Stimulated activated CD8-positive, alpha-beta memory T cell treated with anti-CD3 and anti-CD28 coated beads, Interleukin-4, amount 100 ng/mL, for 1 hour (primary cell): ENCODE measurements at places on chromosomes 1 and 21.

GRCh38 chr1:14112613-14113012 is 412.6 kb downstream of the PRDM2 start:
- DNase-seq, result no peak

- no peak for DNase-seq
Observed at GRCh38 chr1:28395181-28395580, 25.6 kb downstream of the PHACTR4 start.

DNA sequence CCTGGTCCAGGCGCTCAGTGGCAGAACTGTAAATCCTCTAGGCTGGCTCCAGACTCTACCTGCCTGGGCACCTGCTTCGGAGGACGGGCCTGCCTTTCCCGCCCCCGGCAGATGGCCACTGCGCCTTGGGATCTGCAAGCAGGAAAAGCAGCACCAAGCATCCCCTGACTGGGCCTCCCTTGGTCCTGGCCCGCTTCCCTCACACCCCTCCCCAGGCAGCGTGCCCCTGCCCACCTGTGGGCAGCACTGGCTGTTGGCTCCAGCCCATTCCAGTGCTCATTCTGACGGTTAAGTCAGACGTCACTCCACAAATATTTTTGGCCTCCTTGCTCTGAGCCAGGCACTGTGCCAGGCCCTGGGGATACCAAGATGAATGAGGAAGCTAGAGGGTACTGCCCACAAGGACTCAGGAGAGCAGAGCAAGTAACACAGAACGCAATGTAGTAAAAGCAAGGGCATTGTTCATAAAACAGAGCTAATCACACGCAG is 22.0 kb upstream of the BLACAT1 start:
- DNase-seq, result no peak

GRCh38 chr1:23013657-23014056 is 2.0 kb downstream of the TEX46 start:
- DNase-seq, result no peak

- no peak for DNase-seq
Observed at GRCh38 chr1:182175361-182175931, 113.9 kb upstream of the ZNF648 start.

GRCh38 chr1:92951141-92951582 is 10.1 kb downstream of the DIPK1A start:
- no peak for DNase-seq

- DNase-seq, result no peak
Observed at GRCh38 chr1:108017698-108018097, 52.7 kb upstream of the VAV3 start.

DNA sequence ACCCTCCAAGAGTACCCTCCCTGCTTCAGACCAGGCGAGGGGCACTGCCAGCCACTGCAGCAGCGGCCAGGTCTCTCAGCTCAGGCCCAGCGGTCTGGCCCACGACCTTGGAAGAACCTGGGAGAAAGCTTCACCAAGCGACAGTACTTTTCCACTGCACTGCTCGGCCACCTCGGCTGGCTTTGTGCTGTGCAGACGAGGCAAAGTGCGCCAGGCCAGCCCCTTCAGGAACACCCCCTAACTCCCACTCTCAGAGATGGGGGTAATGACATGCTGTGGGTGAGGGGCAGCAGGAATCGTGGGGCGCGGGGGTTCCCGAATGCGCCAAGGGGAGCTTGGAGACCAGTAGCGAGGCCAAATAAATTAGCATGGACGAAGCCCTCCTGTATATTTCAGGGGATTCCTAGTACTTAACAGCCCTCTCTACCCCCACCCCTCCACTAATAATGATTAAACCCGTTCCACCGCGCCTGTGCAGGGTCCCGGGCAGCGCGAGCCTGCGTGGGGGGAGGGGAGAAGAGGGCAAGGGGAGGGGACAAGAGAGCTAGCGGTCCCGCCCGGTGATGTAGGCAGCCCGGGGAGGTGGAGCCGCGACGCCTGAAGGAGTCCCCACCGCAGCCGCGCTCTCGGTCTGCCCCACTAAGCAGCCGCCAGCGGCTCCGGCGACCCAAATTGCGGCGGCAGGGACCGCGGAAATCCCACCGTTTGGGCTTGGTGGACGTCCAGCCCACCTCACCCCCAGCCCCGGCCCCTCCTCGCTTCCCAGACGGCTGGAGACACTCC is at the start of gene FAM43B:
FAM43B (plus strand) TSS at position 629 of the 783 bp plus-strand sequence. CDS start 401 bp downstream, outside the sequence.
- no peak for DNase-seq

- no peak for DNase-seq
Observed at GRCh38 chr1:221727146-221728036, 14.5 kb downstream of the DUSP10 start.

GRCh38 chr1:147673406-147673805 is 3.1 kb upstream of the ACP6 start:
- no peak for DNase-seq

DNA sequence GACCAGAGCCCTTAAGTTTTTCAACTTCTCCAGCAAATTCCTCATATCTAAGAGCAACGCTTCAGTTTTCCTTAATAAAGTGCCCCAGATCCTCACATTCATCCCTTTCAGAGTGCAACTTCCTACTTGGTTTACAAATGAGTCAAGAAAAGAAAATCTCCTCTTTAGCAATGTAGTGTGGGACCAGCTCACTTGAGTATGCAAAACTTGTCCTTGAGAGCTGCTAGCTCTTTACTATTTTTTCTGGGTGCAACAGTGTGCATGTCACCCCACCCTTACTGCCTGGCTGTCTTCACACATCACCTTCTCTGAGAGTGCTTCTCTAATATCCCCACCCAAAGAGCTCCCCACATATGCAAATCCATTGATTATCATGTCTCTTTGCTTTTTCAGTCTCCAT is 203.1 kb upstream of the CAMK1G start:
- no peak for DNase-seq

- no peak for DNase-seq
Observed at GRCh38 chr1:101344745-101345144, 107.9 kb downstream of the S1PR1 start.

- DNase-seq, result no peak
Observed at GRCh38 chr1:163744301-163744887, 422.6 kb downstream of the NUF2 start.

GRCh38 chr1:164910671-164911070 is 351.7 kb downstream of the PBX1 start:
- DNase-seq, result no peak

DNA sequence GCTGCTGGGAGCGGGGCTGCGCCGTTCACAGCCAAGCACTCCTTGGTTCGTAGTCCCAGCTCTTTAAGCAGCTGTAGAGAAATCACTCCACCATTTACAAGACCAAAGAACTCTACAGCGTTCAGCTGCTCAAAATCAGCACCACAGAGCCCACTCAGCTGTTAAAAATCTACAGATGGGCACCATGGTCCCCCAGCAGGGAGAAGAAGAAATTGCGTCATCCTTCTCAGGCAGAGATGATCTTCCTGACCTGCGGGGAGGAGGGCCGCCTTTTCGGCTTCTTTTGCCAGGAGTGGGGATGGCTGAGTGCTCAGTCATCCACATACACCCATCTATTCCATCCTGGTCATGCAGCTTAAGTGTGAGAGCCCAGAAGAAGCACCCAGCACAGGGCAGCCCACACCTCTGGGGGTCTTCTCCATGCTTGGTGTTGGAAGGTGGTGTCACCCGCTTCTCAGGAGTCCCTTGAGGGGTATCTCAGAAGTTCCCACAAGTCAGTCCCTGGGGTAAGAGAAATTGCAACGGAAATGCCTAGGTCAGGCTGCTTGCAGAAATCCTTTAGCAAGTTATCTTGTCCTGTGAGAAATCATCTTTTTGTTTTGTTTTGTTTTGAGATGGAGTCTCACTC is 163.8 kb downstream of the NPHP4 start:
- no peak for DNase-seq

GRCh38 chr1:56284928-56285327 is 294.4 kb downstream of the PLPP3 start:
- no peak for DNase-seq

GRCh38 chr1:234633246-234634003 is 23.4 kb upstream of the IRF2BP2 start:
- no peak for DNase-seq

DNA sequence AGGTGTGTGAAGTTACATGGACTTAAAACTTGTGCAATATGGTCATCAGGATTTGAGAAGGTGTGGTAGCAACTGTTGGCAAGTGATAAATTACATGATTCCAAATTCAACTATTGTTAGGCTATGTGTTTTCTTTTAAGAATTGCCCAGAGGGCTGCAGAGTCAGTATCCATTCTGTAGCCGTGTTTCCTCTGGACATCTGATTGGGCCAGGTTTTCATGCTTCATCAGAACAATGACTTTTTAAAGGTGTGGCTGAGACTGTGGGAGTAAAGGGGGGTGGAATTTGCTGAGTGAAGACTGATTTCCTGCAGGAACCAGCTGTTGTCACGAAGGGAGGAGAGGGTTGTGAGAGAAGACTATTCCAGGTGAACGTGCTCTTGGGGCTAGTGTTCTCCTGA is 1.7 kb upstream of the HRNR start:
- no peak for DNase-seq

GRCh38 chr1:218080863-218081262 is 204.2 kb upstream of the RRP15 start:
- no peak for DNase-seq

GRCh38 chr1:226737819-226738420 is 1.2 kb downstream of the ITPKB start:
- DNase-seq, result no peak

- no peak for DNase-seq
Observed at GRCh38 chr1:243507672-243508302, 251.9 kb downstream of the SDCCAG8 start.

- DNase-seq, result no peak
Observed at GRCh38 chr1:97680894-97681293, 239.9 kb downstream of the DPYD start.

DNA sequence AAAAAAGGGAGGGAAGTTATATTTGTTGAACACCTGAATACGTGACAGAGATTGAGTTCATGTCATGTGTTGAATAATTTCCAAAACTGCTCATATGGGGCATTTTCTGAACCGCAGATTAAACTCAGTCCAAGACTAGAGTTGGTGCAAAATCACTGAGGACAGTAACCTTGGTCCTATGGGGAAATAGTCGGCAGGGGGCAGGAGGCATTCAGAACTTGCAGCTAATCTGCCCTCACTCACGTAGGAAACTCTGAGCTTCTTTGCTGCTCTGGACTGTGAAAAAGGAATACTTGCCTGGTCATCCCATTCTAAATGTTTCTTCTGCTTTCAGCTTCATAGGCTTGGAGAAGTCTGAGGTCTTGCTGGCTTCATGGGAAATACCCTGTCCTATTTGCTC is 228.3 kb upstream of the ZP4 start:
- no peak for DNase-seq

DNA sequence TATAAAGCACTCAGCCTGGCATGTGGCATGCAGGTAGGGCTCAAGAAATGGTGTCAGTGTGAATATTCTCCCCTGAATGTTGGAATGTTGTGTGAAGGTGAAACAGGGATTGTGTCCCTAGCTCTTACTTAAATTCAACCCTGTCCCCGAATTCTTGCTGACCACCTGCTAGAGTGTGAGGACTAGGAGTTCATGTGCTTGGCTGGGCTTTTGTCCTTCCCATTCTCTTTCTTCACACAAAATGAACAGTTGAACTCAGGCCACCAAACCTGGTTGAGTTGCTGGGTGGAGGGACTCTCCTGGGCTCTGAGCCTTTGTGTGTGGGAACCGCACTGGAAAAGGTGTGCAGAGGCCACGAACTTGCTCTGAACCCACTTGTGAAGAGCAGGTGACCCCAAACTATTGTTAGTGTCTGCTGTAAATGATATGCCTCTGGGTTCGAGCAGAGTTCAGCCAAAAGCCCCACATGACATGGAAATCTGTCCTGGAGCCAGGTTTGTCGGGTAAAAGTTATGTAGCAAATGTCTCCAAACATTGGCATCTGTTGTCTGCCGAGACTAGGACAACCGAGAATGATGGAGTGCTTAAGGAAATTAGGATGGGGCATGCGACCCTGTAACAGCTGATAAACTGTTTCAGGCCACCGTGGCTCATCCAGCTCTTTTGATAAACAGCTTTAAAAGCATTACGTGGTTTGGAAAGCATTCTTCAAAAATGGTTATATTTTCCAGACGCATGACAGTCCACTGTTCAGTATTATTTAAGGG is 144.2 kb downstream of the DHRS3 start:
- no peak for DNase-seq

DNA sequence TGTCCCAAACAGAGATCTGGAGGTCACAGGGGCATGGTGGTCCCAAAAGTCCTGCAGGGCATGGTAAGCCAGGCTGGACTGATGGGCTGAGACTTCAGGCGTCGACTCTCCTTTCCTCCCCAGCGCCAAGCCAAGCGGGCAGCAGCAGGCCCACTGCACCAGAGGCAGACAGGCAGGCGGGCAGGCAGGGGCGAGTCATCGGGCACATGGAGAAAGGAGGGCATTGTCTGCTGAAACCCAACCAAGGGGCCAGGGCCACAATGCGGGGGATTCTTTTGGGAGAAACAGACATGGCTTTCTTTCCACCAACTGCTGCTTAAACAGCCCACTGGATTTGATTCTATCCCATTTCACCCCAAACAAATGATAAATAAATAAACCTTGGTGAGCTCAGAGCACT is 46.2 kb downstream of the TRABD2B start:
- no peak for DNase-seq

GRCh38 chr1:202685641-202686040 is 24.6 kb downstream of the SYT2 start:
- no peak for DNase-seq

DNA sequence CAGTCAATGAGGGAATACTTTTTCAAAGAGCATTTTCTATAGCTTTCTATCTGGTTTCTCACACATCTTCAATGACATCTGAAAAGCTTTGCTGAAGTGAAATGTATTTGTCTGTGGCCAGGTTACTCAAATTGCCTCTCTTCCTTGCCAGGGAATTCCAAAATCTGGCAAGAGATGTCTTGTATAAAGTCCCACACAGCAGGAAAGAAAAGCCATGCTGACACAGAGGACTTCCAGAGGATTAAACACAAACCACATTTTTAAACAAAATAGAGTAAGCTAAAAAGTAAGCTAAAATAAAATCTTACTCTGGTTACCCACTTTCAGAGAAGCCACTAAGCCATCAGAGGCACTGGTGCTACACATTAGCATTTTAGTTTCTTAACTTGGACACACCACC is 93.1 kb upstream of the BCAR3 start:
- no peak for DNase-seq
